Progenitor cell of endocrine pancreas (in vitro differentiated cells): ENCODE measurements at places on chromosomes 2 and 18.

DNA sequence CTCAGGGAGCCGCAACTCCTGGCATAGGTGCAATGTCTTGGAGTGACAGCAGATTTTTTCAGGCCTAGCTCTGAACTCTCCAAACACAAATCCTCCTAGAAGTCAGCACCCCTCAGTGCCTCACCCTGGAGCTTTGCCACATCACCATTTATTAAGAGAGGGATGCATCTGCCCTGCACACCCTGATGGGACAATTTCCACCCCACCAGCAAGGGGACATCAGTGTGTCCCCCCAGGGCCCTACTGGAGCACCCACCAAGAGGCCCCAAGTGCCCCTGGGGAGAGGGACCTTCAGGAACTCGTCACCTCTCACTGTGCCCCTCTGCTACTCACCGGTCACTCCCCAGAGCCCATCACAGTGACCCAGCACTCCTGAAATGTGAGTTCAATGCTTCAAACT, 144.7 kb downstream of the NDUFA10 start:
- DNase-seq, result no peak

DNA sequence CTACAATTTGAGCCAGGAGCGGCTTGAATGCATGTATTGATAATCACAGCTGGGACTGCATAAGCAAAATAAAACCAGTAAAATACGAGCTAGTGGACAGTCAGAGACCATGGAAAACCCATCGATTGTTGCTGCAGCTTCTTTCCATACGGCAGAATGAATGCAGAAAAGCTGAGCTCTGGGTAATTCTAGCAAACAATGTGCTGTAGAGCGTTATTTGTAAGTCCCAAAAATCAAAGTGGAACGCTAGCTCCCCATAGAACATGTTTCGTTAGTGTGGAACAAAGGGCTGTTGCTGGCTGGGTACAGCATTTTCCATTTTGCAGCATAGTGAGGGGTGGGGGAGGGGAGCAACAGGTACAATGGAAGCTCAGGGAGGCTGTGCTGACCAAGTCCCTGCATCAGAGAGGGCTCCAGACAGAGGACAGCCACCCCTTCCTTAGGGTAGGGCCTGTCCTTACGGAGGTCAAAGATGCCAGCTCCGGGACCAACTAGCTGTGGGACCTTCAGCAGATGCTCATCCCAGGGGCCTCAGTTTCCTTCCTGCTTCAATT, 74.1 kb downstream of the BOD1L2 start:
- no peak for DNase-seq

DNA sequence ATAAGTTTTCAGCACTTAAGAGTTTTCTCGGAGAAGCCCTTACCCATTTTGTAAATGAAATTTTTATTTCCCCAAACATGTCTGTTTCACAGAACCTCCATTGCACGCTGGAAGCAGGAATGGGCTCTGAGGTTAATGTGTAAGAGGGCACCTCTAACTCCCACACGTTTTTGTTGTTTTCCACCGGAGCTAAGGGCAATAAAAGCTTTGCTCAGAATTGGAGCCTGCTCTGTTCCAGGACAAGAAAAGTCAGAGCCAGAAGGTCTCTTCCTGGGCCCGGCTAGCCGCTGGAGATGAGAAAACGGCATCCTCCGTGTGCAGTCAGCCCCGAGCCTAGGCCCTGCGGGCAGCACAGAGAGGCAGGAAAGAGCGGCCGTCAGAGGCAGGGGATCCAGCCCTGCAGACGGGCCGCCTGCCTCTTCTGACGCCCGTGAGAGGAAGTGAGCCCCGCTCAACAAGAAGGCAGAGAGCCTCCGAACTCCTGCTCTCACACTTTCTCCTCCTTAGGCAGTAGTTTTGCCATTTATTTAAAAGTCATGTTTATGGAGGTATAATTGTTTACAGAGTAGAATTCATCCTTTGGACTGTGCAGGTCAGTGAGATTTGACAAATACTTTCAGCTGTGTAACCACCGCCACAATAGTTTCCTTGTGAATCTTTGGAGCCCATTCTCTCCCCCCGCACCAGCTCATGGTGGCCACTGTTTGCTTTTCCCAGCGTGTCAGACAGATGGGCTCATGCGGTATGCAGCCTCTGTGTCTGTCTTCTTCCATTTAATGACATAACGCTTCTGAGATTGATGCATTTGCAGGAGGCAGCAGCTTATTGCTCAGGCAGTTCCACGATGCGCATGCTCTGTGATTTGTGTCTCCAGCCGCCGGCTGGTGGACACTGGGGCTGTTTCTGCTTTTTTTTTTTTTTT, 117.3 kb downstream of the GALR1 start:
- DNase-seq, result peak; percentile 39

- no peak for DNase-seq
These were observed 142.4 kb upstream of the MEX3C start for GRCh38 chr18:51339856-51340255.

DNA sequence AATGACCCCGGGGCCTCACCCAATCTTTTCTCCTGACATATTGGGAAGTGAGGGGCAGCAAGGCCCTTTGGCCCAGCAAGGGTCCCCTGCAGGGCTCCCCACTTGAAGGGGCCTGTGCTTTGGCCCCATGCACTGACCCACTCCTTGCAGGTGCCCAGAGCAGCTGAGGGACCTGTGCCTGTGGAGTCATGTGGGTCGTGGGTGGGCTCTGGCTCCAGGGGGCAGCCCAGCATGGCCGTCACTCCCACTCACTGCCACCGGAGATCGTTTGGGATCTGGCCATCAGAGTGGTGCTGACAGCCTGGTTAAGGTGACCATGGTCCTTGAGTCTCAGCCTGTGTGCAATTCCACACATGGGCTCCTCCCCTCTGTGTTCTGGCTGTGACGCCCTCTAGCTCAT, 31.7 kb upstream of the APCDD1 start:
- no peak for DNase-seq
